Activated CD8-positive, alpha-beta T cell treated with anti-CD3 and anti-CD28 coated beads for 36 hours (primary cell): ENCODE measurements at places on chromosomes 4 and X. TPM values are rescaled to one million over a fixed set of nuclear protein-coding genes. Genes with fewer than 3 reads are reported as not detected.

GRCh38 chr4:26141051-26141721 is 179.6 kb upstream of the RBPJ start:
- peaks cover 6% of the 10 kb centered on the region for H3K27me3 ChIP-seq
- no peak overlapping the region for H3K4me3 ChIP-seq
- H3K36me3 ChIP-seq, result no peaks in the 10 kb centered on the region
- no peak overlapping the region for H3K27ac ChIP-seq
- no peak for DNase-seq
- H3K4me1 ChIP-seq, result peaks cover 16% of the 10 kb centered on the region

DNA sequence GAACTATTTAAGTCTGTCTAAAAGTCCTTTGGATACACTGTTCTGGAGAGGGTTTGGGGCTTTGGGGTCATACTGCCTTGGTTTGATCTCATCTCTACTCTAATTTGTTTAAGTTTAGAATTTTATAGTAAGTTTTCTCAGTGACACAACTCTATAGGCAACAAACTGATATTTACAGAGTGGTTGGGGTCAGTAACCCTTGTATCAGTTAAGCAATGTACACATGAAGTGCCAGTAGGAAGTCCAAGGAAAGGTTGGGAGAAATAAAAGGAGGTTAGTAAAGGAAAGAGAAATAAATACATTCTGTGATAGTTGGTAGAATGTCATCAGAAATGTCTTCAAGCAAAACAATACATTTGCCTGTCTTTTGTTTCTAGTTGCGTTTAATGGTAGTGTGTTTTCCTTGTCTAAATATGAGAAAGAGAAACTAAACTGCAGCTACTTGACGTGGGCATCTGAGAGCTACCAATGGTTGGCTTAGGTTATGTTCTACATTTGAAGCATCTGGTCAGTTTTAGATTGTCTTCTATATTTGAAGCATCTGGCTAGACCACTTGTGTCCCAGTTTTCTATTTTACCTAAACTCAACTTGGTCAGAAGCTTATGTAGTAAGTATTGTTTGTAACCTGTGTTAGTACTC is 6.9 kb downstream of the ATP7A start:
- no peak for DNase-seq
- H3K27me3 ChIP-seq, result no peaks in the 10 kb centered on the region
- H3K4me1 ChIP-seq, result peaks cover 19% of the 10 kb centered on the region
- no peaks in the 10 kb centered on the region for H3K36me3 ChIP-seq
- peak overlapping the region; percentile 78 for H3K27ac ChIP-seq
- H3K4me3 ChIP-seq, result peak overlapping the region; percentile 73

GRCh38 chr4:68984947-68985346 is 33.3 kb upstream of the UGT2A3 start:
- H3K36me3 ChIP-seq, result no peaks in the 10 kb centered on the region
- H3K4me1 ChIP-seq, result no peaks in the 10 kb centered on the region
- H3K27me3 ChIP-seq, result no peaks in the 10 kb centered on the region
- DNase-seq, result no peak

DNA sequence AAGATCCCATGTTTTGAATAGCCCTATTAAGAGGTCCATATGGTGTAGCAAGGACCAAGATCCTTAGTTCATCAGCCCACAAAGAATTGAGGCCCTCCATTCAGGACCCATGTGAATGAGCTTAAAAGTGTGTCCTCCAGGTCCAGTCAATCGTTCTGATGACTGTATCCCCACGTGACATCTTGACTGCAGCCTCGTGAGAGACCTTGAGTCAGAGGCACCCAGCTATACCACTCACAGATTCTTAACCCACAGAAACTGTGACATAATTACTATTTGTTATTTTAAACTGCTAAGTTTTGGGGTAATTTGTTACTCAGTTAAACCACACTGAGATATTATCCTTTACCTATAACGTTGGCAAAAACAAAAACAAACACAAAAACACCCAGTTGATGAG is 62.4 kb downstream of the ZNF182 start:
- no peak overlapping the region for H3K4me3 ChIP-seq
- DNase-seq, result no peak
- no peak overlapping the region for H3K27ac ChIP-seq
- H3K36me3 ChIP-seq, result no peaks in the 10 kb centered on the region
- H3K27me3 ChIP-seq, result no peaks in the 10 kb centered on the region

DNA sequence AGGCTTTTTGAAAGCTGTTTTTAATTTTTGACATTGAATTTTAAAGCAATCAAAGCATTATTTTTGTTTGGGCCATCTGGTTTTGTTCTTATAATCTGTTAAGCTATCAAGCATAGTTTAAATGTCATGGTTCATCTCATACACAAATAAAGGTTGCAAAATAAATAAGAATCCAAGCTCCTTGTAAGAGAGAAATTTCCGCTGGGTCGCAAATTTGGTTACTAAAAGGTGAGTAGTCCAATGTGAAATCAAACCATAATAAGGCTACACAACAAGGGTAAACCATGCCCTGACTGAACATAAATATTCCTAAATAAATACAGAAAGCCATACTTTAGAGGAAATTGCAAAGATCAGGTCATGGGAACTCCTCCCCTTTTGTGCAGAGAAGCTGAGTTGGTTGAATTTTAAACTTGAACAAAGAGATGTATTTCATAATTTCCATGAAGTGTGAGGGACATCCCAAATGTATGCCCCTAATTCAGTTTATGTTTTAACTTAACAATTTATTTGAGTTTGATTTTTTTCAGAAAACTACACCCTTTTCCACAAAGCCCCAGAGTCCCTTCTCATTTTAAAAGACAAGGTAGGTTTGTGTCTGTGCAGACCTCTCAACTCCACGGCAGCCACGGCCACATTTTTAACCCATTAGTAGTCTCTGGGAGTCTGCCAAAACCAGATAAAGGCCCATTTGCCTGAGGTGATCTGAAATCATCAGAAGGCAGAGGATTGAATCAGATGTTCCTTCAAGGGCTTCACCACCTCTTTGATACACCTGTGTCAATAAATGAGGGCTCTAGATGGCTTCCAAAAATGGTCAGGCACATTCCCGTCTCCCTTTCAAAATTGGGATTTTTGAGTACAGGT is 85.2 kb downstream of the PLAC1 start:
- H3K36me3 ChIP-seq, result no peaks in the 10 kb centered on the region
- DNase-seq, result no peak
- H3K4me1 ChIP-seq, result no peaks in the 10 kb centered on the region
- H3K27me3 ChIP-seq, result no peaks in the 10 kb centered on the region
- no peak overlapping the region for H3K4me3 ChIP-seq
- H3K27ac ChIP-seq, result no peak overlapping the region

- H3K27me3 ChIP-seq, result no peaks in the 10 kb centered on the region
- peaks cover 9% of the 10 kb centered on the region for H3K36me3 ChIP-seq
- H3K27ac ChIP-seq, result no peak overlapping the region
Observed at GRCh38 chrX:75115707-75116413, 40.2 kb downstream of the ABCB7 start.

- H3K4me3 ChIP-seq, result no peak overlapping the region
- H3K27ac ChIP-seq, result no peak overlapping the region
- H3K36me3 ChIP-seq, result peaks cover 4% of the 10 kb centered on the region
Observed at GRCh38 chrX:42143866-42144592, 220.7 kb upstream of the CASK start.

RENBP gene
- 15.8 TPM for total RNA-seq

SYP gene
- total RNA-seq, result 11.4 TPM

PRSS12 gene
- total RNA-seq, result not detected

GRCh38 chr4:173434231-173434630 is 35.3 kb upstream of the SCRG1 start:
- no peaks in the 10 kb centered on the region for H3K4me1 ChIP-seq
- H3K36me3 ChIP-seq, result no peaks in the 10 kb centered on the region
- no peak for DNase-seq
- no peaks in the 10 kb centered on the region for H3K27me3 ChIP-seq

- H3K36me3 ChIP-seq, result no peaks in the 10 kb centered on the region
- no peak for DNase-seq
- no peak overlapping the region for H3K27ac ChIP-seq
- H3K4me3 ChIP-seq, result no peak overlapping the region
Observed at GRCh38 chr4:52576326-52576725, 82.8 kb downstream of the USP46 start.
